Activated CD4-positive, alpha-beta memory T cell treated with anti-CD3 and anti-CD28 coated beads for 36 hours (primary cell): ENCODE measurements at places on chromosomes 7 and 10.

DNA sequence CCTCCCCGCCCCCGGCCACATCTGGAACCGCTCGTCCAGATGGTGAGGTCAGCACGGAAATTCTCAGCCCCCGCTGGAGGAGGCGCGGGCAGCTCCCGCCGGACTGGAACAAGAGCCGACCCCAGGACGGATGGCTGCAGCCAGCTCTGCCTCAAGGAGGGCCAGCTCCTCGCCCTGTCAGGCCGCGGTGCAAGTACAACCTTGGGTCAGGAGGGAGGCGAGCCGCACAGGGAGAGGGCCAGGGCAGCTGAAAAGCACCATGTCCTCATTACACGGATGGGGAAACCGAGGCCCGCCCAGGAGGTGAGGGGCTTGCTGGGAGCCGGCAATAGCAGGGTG lies 3.8 kb upstream of the GRIFIN start:
- H3K27ac ChIP-seq, result no peak overlapping the region
- H3K36me3 ChIP-seq, result no peaks in the 10 kb centered on the region
- H3K27me3 ChIP-seq, result no peaks in the 10 kb centered on the region
- H3K4me1 ChIP-seq, result no peaks in the 10 kb centered on the region
- H3K4me3 ChIP-seq, result no peak overlapping the region

DNA sequence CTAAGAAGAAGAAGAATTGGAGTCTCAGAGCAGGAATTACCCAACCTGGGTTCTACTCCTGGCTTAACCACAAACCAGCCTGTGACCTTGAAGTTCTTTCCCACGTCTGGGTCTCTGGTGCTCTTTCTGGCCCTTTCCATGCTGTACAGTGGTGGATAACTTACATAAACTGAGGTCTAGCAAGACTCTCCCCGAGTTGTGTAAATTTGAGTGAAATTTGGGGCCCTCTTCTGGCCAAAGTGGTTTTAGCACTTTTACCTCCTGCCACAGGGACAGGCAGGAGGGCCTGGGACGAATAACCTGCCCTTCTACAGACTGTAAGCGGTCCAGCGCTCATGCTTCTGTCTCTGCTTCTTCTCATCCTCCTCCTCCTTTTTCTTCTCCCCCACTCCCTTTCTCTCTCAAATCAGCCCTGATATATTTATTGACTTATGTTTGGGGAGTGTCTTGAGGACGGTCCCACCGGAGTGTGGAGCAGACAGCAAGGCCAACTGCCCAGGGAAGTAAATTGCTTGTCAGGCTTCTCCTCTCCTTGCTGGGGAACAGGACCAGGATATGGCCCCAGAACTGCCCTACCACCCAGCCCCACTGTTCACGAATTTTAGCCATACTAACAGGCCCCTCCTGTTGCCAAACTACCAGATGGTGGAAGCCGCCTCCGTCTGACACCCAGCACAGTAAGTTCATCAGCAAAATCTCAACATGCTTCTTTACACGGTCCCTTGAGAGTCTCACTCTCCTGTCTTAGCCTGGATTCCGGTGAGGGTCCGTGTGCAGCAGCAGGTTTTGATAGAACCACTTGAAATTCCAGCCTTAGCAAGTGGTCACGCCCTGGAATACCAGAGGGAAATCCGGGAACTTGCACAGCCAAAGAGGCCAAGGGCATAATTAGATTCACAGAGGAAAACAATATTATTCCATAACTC lies 4.0 kb upstream of the SH3PXD2A start:
- H3K27me3 ChIP-seq, result peaks cover 15% of the 10 kb centered on the region
- H3K4me3 ChIP-seq, result no peak overlapping the region
- no peak overlapping the region for H3K27ac ChIP-seq
- DNase-seq, result peak; percentile 74

DNA sequence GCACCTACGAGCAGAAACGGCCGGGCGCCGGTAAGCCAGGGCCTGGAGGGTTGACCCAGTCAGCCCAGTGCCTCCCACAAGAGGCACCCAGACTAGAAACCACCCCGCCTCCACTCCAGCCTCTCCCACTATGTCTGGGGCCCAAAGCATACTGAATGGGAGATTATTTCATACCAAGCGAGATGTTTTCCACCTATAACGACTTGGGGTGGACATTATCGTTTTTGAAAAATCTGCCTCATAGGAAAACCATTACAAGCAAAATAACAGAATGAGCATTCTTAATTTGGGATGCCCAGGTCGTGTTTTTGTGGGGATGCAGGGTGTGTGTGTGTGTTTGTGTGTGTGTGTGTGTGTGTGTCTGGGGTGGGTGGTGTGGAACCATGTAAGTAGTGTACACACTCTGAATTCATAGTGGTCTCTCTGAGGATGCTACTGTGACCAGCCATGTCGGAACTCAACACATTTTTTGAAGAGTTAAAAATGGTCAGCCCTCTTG lies 1.6 kb downstream of the HOXA6 start:
- no peak overlapping the region for H3K4me3 ChIP-seq
- DNase-seq, result no peak
- H3K36me3 ChIP-seq, result no peaks in the 10 kb centered on the region
- H3K27ac ChIP-seq, result no peak overlapping the region

DNA sequence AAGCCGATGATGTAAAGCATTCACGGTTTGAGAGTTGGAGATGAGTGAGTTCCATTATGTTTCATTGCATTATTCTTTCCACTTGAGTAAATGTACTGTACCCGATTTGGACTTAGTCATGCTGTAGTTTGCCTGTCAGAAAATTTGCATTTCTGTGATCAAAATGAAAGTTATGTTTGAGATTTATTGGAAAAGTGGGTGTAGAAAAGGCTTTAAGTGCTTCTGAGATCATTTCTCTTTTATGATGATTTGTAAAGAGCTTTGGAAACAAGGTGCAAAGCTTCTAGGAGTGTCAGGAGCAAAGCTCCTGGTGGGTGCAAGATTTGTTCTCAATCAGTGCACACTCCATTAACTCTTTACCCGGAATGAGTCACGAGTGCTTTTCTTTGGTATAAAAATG lies 204.1 kb upstream of the POM121L12 start:
- DNase-seq, result no peak
- H3K4me3 ChIP-seq, result no peak overlapping the region
- H3K36me3 ChIP-seq, result no peaks in the 10 kb centered on the region
- no peak overlapping the region for H3K27ac ChIP-seq
- no peaks in the 10 kb centered on the region for H3K4me1 ChIP-seq
- no peaks in the 10 kb centered on the region for H3K27me3 ChIP-seq
